Neural progenitor cell (in vitro differentiated cells): ENCODE measurements at places on chromosomes 13 and 19.

DNA sequence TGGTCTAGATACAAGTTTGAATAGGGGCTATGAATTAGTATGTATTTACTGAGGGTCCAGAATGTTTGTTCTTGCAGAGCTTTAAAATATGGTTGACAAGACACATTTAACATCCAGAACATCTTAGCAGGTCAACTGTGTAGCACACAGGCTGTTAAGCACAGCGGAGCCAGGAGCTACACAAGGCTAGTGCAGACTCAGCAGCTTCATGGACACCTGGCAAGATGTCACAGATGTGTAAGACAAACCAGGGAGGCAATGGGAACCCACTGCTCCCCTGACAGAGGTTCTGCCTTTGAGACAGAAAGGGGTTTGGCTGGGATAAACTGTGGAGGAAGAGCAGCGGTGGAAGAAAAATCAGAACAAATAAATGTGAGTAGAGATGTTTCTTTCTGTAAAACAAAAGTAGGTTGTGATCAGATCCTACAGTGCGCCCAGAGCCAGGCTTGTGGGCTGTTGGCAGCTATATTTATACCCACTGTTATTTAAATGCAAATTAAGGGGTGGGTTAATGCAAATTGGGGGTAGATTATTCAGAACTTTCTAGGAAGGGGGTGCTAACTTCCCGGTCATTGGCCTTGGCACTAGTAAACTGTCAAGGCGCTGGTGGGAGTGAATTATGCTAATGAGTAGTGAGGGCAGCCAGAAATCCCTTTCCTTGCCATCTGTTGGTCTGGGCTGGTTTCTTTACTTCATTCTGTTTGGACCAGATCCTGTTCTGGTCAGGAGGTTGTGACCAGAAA lies 33.0 kb downstream of the MIPEP start:
- no peak for DNase-seq

DNA sequence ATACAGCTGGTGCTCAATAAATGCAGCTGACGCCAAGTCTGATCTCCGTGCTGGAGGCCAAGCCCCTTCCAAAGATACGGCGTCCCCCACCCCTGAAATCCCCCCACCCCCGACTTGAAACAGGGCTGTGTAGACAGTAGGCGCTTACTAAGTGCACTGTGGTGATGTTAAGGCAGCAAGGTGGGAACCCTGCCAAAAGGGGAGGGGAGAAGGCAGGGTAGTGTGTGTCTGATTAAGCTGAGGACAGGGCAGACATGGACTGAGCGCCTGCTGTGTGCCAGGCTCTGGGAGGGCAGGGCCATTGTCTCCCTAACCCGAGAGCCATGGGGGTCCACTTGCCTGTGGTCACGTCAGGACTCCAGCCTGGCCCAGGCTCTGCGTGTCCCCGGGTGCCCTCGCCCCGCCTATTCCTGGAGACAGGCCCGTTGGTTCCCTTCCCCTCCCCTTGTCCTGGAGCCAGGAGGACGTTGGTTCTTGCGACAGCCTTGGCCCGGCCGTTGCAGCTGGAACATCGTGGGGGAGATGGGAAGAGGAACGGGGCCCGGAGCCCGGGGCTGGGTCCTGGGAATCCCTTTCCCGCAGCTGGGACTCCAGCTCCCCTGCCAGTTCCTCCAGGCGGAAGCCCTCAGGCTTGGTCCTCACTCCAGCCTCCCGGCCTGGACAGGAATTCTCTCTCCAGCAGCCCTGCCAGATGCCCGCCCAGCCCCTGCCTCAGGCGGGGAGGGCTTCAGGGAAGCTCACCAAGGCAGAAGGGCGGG lies 1.7 kb upstream of the ELANE start:
- peak; percentile 51 for DNase-seq

DNA sequence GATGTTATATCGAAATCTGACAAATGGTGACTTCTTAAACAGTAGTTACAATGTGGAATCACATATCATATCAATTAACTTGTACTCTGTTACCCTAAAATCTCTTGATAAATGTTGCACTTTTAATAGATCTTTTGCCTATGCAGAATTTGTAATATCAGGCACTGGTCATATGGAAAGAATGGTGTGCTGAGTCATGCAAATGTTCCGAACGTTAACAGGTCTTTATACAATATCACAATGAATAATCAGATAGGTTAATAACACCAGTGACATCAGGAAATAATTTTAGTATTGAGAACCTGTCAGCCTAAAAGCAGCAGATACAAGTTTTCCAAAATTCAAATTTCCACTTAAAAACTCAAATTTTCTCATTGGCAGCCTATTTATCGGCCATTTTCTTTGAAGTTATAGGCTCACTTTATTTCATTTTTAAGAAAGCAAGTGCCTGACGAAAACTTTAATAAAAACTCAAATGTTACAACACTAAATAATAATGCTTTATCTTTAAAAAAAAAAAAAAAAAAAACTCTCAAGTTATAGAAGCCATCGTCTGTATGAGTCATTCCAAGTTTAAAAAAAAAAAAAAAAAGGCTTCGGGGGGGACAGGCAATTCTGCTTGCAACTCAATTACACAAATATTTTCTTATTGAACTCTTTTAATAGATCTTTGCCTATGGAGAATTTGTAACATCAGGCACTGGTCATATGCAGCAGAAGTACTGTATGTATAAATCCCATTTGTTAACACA lies 180.9 kb downstream of the DIAPH3 start:
- DNase-seq = no peak

- peak; percentile 38 for DNase-seq
Measured at GRCh38 chr13:114025714-114026431, 52.0 kb upstream of the C13orf46 start.

DNA sequence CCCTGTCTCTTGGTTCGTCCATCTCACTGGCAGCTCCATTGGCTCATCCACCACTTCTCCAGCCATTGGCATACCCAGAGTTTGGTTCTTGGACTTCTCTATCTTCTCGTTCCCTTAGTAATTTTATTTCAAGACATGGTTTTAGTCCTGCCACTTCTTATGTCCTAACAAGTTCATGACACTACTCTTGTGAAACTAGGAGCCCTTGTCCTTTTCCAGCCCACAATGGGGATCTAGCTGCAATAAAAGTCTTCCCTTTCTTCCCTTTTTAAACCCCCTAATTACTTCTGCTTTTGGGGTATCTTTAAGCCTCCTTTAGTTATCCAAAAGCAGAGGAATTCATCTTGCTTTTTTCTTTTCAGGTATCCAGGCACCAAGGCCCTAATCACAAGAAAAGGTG lies 2.9 kb upstream of the RCBTB2 start:
- no peak for DNase-seq

DNA sequence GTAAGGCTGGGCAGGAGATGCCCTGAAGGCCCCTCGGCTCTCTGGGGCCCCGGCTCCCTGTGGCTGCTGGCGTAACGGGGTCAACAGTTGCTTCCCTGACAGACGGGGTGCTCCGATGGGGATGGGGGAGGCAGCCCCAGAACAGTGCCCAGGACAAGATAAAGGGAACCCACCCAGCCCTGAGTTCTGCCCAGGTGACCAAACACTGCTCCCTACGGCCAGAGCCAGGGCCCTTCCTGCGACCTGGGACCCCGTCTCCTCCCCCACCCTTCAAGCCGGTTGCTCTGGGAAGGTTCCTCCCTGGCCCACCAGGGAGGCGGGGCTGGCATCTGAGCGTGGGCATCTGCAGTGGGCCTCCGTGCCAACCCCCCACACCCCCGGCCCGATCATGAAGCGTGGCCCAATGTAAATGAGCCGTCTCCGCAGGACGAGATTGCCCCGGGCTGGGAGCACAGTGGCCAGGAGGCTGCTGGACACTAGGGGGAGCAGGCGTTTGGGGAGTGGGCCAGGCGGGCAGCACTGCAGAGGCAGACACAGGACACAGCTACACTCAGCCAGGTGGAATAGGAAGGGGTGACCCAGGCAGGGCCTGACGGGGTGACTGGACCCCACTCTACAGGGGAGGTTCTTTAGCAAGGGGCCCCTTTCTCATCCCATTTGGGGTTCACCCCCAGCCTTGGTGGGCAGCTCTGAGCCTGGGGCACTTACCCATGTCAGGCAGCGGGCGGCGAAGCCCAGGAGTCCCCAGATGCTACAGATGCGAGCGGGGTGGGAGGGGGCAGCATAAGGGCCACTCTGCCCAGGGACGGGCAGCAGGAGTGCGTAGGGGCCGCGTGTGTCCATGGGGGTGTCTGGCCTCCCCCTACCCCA lies 1.2 kb upstream of the NKPD1 start:
- DNase-seq = peak; percentile 84
